ENCODE measurements at places on chromosomes 13 and 19.

GRCh38 chr13:113129480-113129879 is 6.9 kb downstream of the F10 start:
- peak; percentile 51 for DNase-seq

DNA sequence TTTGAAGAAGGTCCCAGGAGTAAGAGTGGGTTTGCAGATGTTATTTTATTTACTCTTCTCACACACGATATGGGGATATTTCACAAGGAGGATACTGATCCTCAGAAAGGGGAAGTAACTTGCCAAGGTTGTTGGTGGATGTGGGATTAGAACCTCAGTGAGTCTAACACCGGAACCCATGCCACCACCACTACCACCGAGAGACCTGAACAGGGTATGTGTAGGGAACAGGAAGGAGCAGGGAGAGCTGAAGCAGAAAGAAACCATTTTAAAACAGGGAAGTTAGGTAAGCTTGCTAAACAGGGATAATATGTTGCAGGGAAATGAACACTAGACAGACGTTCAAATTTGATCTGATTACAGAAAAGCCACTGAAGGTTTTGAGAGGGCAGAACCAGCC is 11.6 kb upstream of the CEACAM3 start:
- no peak for DNase-seq

DNA sequence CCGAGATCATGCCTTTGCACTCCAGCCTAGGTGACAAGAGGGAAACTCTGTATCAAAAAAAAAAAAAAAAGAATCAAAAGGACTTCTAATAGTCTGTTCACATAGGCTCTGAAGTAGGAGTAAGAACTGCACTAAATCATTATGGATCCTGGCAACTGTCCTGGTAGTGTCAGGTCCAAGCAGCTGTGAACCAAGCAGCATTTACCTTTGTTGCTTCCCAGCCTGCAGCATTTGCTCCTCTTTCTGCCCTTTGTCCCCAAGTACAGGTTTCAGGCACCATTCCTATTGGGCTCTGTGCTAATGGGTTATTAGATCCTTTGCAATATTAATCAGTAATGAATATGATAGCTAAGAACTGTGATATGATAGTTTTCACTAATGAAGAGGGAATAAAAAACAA is 77.4 kb upstream of the NBEA start:
- DNase-seq: no peak

- no peak for DNase-seq
These were observed 68.6 kb downstream of the STK24 start for GRCh38 chr13:98508280-98508679.

GRCh38 chr13:40666933-40667621 is 636 bp upstream of the FOXO1 start:
- DNase-seq: peak; percentile 71

- DNase-seq: no peak
These were observed 27.4 kb upstream of the AKT2 start for GRCh38 chr19:40312533-40312932.

GRCh38 chr19:30378701-30379100 is 6.5 kb downstream of the ZNF536 start:
- DNase-seq: no peak

Measured in activated CD8-positive, alpha-beta memory T cell treated with anti-CD3 and anti-CD28 coated beads, Interleukin-2, amount 50 U/mL, for 48 hours (primary cell).